Tibial nerve (tissue), 4 donors: ENCODE measurements at places on chromosomes 16 and 17.

DNA sequence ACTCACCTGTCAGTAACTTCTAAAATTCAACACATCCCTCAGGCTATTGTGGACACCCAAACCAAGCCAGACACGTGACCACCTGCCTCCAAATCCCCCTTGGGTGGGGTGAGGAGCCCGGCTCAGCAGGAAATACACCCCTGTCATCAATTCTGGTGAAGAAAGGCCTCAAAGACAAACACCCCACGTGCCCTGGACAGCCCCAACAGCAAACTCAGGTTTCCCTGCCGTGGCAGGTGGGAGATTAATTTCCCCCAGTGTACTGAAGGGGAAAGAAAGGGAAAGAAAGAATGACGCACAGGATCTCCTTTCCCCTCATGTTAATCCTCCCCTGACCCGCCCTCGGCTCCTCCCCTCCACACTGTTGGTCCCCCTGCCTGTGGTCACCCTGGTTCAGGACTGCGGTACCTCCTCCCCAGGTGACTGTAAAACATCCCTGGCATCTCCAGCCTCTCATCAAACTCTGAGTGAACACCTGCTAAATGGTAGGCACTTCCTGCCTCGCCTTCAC is 98.3 kb downstream of the ZNF423 start:
- no peak for DNase-seq

GRCh38 chr16:19854543-19854876 is 30.1 kb downstream of the GPRC5B start:
- DNase-seq: no peak

DNA sequence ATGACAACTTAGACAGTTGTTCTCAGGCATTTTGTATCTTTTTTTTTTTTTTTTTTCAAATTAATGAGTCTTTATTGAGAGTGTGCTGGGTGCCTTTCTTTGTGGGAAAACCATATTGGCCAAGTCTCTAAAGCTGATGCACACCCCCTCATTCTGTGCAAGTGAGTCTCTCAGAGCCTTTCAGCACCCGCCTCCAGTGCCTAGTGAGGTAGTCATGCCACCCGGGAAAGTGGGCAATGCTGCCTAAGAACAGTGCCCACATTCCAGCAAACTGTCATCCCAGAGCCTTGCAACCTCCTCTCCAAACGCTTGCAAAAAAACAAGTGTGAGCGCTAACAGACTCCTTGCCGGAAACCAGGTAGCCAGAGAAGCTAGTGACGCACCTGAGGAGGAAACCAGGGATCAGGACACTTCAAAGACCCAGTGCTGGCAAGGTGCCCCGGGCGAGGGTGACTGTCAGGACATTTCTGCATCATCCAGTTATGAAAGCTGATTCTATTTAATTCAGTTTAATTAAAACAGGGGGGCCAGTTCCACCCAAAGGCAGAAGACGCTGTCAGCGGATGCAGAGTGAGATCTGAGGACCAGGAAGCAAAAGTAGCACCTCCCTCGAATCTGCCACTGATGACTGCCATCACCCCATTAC is 34.9 kb downstream of the SMARCE1 start:
- no peak for DNase-seq

DNA sequence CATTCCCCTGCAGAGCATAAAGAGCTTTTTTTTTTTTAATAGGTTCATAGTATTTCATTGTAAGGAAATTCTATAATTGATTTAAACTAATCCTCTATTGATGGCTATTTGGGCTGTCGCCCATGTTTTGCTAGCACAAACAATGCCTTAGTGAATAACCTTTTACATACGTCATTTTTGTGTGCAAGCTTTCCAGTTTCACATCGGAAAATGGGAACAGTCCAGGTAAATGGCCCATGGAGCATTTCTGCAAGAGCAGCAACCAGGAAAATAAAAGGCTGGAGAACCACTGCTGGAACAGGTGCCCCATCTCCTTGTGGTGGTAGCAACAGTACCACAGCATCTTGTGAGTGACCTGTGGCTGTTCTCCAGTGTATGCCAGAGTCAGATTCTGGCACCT is 48.6 kb downstream of the CDH1 start:
- no peak for DNase-seq
